NCI-H1092 treated with DMSO at 0.1 percent for 48 hours (cell line): ENCODE measurements at places on chromosomes 1 and 21.

- DNase-seq: no peak
These were observed 4.4 kb upstream of the MATN1 start for GRCh38 chr1:30727824-30728223.

DNA sequence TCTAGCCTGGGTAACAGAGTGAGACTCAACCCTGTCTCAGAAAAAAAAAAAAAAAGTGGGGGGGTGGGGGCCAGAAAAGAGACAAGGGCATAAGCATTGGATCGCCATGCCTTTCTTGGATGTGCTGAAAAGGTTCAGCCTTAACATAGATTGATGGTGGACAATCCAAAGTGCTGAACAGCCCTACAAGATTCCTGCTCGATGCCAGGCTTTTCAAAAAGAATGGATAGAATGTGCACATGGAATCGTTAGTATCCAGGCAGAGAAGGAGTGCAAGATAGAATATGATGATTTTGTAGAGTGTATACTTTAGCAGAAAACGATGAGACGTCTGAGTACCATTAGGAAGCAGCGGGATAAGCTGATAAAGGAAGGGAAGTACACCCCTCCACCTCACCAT lies 10.9 kb upstream of the COA7 start:
- DNase-seq: no peak

- no peak for DNase-seq
These were observed 39.3 kb upstream of the EXOSC10 start for GRCh38 chr1:11138952-11139351.

DNA sequence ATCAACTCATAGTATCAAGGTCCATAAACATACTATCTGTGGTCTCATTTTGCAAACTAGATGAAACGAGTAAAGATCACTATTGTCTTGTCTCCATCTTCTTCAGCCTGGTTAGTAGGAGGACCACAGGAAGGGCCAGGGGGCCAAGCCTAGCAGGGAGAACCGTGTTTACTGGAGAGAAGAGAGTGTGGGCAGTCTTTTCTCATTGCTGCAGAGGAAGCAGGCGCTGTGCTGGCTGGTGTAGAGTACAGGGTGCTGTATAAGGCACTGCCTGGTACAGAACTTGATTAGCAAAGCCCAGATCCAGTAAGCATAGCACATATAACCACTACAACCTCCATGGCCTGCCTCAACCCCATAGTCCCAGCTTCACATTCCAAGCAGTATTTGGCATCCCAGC lies 10.0 kb upstream of the B4GALT3 start:
- no peak for DNase-seq
